ENCODE measurements at places on chromosomes 13 and 19.
A peak's percentile ranks its signal among the peaks of the same experiment; 100 is the strongest.

DNA sequence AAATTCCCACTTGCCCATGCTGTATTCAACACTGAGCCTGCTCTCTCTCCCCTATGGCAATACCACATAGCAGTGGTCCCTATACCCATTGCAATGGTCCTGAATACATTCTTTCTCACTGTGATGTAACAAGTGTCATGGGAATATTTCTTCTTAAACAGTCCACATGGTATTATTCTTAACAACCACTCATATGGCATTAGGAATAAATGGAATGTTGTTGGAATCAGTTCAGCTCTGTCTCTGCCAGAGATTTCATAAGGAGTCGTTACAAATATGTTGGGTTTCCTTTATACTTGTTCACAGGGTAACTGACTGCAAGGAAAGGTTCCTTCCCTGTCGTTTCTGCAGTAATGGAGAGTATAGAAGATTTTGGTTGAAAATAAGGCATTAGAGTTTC, 128.3 kb upstream of the SPATA13 start:
- no peak for DNase-seq

- DNase-seq = no peak
These were observed at the start of gene SYT5 for GRCh38 chr19:55179606-55180484. Gene SYT5 (minus strand): TSS chr19:55180289. CDS start chr19:55179041, 1,248 bp downstream.

DNA sequence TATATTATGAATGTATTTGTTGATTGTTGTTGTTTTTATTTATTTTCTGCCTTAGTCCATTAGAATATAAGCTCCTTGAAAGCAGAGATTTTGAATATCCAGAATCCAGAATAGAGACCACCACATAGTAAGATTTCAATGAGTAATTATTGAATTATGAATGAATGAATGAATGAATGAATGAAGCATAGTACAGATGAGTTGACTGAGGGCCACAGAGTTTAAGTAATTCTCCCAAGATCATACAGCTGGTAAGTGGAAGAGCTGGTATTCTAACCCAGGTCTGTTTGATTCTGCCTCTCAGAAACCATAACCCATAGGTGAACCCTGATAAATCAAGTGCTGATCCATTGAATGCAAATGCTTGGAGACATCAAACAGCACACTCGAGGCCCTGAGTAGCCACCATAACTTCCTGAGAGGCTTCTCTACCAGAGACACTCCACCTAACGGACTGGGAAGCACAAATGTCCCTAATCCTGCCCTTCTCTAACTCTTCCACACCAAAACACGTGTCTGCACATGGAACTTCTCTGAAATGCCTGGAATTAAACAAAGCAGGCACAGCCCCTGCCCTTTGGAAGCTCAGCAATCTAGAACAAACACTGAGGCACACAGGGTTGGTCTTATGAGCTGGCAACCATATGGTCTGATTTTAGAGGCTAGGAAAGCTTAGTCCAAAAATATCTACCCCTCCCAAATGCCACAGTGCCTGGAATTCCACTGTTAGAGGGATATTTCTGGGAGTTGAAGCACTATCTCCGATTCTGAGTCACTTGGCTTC, 190.1 kb downstream of the FOXO1 start:
- no peak for DNase-seq

GRCh38 chr19:50705422-50706019, 14.1 kb downstream of the SHANK1 start:
- no peak for DNase-seq

DNA sequence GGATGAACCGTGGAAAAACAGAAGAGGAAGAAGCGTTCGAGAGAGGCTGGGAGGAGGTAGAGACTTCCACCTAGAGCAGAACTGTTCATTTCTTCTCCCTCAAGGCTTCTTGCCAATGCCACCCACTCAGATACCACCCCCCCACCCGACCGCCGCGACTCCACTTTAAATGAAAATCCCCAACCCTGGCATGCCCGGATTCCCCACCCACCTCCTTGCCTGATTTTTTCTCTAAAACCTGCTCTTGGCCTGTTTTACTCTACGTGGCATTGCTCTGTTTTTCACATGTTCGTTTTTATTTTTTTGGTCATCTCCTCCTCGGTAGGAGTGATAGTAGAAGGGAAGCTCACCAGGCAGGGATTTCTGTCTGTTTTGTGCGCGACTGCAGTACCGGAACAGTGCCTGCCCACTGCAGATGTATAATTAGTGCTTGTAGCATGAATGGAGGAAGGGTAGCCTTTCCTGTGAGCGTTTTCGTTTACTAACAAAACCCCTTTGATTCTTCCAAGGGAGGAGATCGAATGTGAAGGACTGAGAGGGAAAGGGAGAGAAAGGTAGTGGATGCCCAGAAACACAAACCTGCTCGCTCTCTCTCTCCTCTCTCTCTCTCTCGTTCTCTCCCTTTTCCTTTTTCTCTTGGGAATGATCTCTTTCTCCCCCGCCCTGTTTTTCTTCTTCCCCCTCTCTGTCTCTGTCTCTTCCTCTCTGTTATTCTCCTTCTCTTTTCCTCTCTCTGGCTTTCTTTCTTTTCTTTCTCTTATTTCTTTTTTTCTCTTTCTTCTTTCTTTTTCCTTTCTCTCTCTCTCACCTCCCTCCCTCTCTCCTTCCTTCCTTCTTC, 2.2 kb downstream of the CD70 start:
- no peak for DNase-seq

GRCh38 chr13:33524086-33524485, 238.5 kb upstream of the STARD13 start:
- no peak for DNase-seq

DNA sequence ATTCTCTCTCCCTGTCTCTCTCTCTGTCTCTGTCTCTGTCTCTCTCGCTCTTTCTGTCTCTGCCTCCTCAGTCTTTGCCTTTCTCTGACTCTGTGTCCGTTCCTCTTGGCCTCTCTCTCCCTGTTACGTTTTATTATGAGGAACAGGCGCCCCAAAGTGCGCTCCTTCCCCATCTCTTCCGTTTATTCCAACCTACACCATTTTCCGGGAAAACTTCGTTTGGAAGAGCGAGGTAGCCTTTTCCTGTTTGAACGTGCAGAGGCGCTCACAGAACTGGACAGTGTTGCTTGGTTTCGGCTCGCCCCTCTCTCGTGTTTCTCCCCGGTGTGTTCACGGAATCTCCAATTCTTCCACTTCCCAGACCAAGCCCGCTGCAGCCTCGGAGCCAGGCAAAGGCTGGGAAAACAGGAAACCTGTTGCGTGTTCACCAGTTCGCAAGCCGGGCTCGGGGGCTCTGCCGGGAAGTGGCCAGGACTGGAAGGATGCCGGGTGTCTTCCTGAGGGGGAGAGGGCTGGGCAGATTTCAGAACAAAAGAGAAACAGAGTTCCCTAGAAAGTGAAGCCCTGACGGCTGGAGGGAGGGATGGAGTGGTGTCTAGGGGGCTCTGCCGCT, 605 bp downstream of the TMEM255B start:
- DNase-seq = no peak

DNA sequence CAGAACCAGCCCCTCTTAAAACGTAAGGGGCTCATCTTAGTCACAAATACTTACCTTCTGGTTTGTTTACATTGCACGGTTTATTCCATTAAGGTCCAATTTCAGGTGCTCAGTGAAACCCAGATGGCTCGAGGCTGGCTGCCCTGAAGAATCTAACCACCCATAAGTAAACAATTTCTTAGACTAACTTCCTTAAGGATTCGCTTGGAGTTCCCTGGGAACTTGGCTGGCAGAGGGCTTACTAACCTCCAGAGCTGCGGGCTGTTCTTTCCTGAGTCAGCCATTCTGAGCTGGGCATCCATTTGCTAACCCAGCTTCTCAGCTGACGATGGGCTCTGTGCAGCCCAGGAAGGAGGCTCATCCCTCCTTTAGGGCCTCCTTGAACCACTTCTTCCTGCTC, 262.1 kb downstream of the FGF9 start:
- no peak for DNase-seq

GRCh38 chr19:23285948-23286347, 35.8 kb upstream of the ZNF724 start:
- no peak for DNase-seq

DNA sequence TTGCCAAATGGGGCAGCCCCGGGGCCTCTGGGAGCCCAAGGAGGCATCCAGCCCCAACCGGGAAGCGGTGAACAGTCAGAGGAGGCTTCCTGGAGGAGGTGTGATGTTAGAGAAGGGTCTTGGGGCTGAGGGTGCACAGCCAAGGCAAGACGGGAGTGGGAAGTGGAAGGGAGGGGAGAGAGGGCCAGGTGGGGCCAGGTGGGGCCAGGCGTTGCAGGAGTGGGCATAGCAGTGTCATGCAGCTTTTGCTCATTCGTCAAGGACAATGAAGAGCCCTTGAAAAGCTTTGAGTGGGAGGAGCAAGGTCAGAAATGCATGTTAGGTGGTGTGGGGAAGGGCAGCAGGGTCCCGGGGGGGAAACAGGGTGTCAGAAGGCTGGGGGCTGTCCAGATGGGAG, 1.8 kb downstream of the FBN3 start:
- no peak for DNase-seq

DNA sequence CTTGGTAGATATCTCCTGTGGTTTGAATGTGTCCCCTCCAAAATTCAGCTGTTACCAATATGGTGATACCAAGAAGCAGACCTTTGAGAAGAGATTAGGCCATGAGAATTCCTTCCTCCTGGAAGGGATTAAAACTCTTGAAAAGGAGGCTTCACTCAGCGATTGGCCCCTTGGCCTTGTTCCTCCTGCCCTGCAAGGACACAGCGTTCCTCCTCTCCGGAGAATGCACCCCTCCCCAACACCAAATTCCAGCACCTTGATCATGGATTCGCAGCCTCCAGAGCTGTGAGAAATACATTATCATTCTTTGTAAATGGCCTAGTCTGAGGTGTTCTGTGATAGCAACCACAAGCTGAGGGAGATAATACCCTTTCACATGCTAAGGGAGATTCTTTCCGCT, 34.5 kb upstream of the ARHGEF7 start:
- DNase-seq = no peak

GRCh38 chr19:1057176-1057855, 9.7 kb upstream of the ARHGAP45 start:
- no peak for DNase-seq

DNA sequence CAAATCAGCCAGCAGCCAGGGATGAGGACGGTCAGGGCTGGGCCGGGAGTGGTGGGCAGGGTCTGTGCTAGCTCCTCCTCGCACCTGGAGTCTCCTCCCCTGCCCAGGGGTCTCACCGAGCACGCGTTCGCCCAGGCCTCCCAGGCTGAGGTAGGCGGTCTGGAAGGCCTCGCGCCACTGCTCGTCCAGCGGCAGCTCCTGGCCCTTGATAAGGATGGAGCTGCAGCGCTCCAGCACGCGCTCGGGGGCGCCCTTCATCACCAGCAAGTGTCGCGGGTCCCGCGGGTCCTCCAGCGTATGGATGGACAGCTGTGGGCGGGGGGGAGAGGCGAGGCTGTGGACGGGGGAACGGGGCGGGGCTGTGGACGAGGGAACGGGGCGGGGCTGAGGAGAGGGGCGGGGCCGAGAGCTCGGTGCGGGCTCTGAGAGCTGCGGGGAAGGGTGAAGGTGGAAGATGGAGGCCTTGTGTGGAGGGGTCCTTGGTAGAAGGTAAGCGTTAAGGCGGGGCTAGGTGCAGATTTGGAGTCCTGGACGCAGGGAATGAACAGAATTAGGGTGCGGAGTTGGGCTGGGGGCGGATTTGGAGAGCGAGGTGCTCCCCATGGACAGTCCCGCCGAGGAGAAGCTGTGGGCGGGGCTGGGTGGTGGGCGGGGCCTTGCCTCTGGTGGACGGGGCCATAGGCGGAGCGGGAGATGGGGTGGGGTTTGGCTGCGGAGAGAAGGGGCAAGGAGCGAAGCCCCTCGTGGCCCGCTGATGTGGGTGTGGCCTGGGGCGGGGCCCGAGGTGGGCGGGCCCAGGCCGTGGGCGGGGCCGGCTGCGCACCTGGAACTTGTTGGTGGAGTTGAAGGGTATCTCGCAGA, 5.7 kb downstream of the ATP4A start:
- DNase-seq = no peak

DNA sequence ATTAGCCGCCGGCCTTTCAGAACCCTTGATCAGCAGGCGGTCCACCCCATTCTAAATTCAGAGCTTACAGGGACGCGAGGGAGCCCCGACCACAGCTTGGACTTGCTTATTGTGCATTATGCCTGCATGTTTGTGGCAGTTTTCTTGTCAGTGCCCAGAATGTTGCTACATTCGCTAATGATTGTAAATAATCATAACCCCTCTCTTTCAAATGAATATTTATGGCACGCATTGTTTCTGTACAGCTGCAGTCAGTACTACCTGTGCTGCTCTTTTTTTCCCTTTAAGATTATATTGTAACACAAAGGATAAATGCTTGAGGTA, 321 bp upstream of the VPS36 start:
- DNase-seq = no peak

- peak; percentile 72 for DNase-seq
These were observed 29.6 kb downstream of the EXOC3L2 start for GRCh38 chr19:45215391-45216191.
